ENCODE measurements at places on chromosomes 6 and 20. TPM values are rescaled to one million over a fixed set of nuclear protein-coding genes. Genes with fewer than 3 reads are reported as not detected.

- DNase-seq: peak; percentile 55
Observed at GRCh38 chr6:1400126-1400850, 10.9 kb downstream of the FOXF2 start.

DNA sequence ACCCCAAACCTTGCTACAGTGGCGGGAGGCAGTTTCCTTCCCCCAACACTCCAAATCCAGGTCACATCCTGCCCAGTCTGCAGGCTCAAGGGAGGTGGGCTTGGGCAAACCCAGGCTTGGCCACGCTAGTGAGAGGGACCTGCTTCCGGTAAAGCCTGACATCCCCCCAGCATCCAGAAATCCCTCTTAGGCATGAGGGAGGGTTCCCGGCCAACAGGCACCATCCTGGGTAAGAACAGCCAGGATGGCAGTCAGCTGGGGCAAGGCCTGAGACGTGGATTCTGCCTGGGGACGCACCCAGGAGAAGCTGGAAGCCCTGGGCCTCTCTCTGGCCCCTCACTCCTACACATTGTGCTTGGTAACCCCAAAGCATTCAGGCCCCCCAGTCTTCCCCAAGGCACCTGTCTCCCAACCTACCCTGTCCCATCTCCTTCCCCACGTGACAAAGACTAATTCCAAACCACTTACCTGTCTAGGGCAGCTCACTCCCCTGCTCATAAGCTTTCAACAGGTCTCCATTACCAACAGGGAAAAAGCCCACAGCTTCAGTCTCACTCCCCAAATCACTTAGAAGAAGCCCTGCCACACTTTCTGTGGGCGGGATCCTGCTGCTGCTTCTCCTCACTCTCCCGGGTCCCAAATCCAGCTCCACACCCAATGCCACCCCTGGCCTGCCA lies 2.1 kb downstream of the C20orf144 start:
- no peak for DNase-seq

- no peak for DNase-seq
Observed at GRCh38 chr6:164206807-164207423, 792.4 kb downstream of the QKI start.

- DNase-seq: no peak
Observed at GRCh38 chr20:56249244-56249955, 868 bp downstream of the MC3R start.

DNA sequence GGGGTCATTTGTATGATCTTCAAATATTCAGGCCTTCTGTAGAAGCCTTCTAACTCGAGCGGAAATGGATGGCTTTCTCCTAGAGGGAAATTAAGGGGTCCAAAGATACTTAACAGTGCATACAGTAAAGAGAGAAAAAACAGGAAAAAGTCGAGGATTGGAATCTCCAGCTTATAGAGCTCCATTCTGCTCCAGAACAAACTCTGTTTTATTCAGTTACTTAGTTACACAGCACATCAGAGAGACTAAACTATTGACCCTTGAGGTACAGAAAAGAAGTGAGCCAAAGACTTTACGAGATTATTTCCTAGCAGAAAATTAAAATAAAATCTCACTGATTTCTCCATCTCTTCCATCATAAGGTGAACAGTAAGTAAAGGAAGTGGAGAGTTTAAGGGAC lies 43.8 kb upstream of the DSE start:
- DNase-seq: no peak

- DNase-seq: no peak
Observed at GRCh38 chr6:63764318-63764916, 128.8 kb downstream of the PHF3 start.

- DNase-seq: no peak
Observed at GRCh38 chr6:137171053-137171374, 2.4 kb downstream of the IL22RA2 start.

GRCh38 chr20:64166721-64167615 lies 2.7 kb downstream of the MYT1 start:
- DNase-seq: no peak

DNA sequence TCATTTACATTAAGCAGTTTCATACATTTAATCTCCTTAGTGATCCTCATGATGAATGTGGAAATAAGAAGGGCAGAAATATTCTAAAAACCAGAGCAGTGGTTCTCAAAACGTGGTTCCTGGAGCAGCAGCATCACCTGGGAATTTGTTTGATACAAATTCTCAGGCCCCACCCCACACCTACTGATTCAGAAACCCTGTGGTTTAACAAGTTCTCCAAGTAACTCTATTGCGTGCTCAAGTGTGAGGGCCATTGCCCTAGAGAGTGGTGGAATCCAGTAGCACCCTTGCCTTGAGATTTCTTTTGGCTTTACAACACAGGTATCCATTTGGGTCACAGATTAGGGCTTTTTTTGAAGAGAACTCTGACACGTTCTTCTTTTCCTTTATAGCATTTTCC lies 354.6 kb upstream of the FLRT3 start:
- DNase-seq: no peak

DNA sequence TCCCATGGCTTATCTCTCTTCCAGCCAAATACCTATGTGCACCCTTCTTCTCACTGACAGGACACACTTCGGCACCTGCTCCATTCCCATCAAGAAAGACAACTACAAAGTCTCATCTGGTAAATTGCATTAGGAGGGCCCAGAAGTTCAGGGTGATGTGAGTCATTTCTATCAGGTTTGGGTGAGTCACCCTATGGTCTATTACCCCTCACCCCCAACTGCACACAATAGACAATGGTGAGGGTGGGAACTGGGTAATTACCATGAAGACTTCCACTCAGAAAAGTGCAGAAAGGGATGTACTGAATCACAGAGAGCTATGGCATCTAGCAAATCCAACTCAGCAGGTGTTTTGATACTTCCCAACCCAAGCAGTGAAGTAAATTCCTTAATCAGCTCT lies 54.8 kb downstream of the OPN5 start:
- DNase-seq: no peak

DNA sequence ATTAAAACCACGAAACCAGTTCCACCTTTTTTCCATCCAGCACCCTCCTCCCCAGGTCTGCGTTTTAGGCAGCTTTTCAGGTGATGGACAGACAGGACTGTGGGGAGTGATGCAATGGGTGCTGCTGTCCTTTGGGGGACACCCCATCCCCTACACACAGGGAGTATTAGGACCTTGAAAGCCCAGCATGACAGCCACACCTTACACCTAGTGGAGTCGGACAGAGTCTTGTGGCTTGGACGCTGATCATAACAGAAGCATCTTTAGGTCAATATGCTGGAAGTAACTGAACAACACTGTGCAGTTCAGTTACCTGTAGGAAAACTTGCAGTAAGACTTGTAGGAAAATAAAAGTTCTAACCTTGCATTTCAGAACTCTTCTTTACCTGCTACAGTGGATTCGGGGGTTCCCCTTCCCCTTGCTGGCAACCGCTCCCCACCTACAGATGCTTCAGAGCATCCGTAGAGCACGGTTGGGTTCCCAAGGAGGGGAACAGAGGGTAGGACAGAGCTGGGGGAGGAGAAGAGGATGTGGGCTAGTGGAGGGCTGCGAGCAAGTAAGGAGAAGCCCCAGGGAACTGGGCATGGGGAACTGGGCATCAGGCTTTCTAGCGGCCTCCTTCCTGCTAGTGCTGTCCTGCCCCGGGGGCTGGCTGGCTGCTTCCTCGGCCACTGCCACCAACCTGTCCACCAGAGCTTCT lies 31.7 kb downstream of the PLEKHG1 start:
- no peak for DNase-seq

GRCh38 chr6:32937230-32937633 lies 3.6 kb downstream of the HLA-DMB start:
- no peak for DNase-seq

DNA sequence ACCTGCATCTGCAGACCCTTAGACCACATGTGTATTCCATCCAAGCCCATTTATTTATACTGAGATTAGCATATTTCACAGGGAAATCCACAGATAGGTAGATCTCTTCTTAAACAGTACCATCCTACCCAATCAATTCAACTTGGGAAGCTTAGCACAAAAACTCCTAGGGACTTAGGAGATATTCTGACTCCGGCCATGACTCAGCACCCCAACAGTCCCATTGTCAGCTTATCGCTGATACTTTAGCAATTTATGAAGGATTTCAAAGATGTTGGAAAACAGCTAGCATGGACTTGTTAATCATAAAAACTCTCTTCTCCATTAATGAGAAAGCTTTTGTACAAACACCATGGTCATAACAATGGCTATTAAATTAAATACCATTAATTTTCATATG lies 236.2 kb upstream of the PREP start:
- no peak for DNase-seq

DNA sequence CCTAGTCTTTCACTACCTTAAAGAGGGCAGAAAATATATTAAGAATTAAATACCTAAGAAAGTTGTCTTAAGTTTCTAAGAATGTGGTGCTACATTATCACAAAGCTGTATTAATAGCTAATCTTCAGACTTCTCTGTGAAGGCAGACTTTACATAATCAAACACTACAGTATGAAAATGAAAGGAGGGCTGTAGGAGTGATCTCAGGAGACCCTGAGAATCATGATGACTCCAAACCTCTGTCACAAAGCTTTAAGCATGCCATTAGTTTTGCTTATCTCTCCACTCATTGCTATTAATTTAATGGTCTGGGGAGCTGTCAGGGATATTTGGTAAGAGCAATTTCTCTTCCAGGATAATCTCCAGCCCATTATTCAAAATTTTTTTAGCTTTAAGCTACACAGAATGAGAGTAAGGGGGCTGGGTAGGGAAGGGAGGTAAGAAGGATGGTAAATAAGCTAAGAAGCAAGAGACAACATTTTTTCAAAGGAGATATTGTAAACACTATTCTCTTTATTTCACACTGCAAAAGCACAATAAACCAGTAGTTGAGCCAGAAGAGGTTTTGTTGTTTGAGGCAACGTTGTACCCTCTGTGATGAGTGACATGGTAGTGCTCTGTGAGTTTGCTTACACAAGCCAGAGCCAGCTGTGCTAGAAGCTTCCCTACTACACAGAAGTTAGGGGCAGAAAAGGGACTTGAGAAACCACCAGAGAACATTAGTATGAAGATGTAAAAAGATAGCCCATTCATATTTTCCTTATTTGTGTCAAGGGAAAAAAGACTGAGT lies 258.8 kb downstream of the GMDS start:
- no peak for DNase-seq

GRCh38 chr6:158703837-158704822 lies 54.3 kb downstream of the SYTL3 start:
- DNase-seq: peak; percentile 92

GRCh38 chr6:37731371-37731770 lies 33.7 kb upstream of the MDGA1 start:
- DNase-seq: no peak

- no peak for DNase-seq
Observed at GRCh38 chr6:44933108-44933507, 395.0 kb upstream of the RUNX2 start.

DNA sequence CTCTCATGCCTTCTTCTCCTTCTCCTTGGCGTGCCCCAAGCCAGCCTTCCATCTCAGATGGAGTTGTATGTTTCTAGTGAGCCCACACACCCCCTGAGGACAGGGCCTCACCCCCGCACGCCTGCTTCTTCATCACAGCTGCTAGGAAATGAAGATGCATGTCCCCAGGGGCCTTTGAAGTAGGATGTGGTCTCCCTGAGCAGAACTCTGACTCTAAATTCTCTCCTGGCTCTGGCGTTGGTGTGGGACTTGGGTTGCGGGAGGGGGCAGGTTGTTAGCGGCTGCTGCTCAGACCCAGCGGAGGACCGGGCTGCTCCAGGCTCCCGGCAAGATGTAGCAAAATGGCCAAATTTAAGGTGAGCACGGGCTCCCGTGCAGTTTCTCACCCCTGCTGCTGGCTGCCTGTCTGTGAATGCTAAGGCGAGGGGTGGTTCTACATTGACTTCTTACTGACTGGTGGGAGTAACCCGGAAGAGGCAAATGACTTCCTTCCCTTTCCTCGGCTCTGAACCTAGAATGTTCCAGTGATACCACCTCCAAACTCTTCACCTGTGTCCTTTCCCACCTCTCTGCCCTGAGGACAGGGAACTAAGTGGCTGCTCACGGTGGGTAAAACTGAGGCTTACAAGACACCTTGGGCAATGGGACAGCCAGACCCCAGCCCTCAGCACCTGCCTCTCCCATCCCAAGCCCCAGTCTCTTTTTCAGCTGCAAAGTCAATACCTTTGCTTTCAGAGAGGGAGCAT lies 8.8 kb downstream of the SYNJ2 start:
- DNase-seq: no peak

DNA sequence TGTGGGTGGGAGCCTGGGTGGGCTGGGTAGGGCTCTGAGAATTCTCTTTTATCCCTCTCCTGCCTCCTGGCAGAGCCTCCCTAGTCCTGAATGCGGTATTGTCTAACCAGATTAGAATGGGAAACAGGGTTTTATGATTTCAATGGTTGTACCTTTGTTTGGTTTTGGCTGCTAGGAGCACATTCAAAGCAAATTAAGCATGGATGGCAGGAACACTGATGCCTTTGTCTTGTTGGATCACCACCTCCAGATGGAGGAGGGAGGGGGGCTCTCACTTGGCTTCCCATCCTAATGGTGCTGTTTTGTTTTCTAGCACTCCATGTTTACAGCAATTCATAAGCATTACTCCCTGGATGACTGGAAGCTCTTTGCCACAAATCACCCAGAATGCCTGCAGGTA lies 11.6 kb downstream of the GMPR start:
- no peak for DNase-seq

- DNase-seq: no peak
Observed at GRCh38 chr6:133973109-133973971, 20.3 kb downstream of the TBPL1 start.

Gene TNFRSF21
- total RNA-seq: 3.5 TPM

Gene SLC17A1
- not detected for total RNA-seq

Gene LINC00237
- not detected for total RNA-seq

Gene CYP39A1
- total RNA-seq: 5.9 TPM

Gene LAMP5
- total RNA-seq: 0.22 TPM

Gene CUTA
- 94.6 TPM for total RNA-seq

Gene TRIM10
- 0.08 TPM for total RNA-seq

Gene DEFB128
- total RNA-seq: not detected

Gene TMEM14C
- total RNA-seq: 112 TPM

Gene SLC26A8
- 0.13 TPM for total RNA-seq

Gene AGPAT1
- 47.2 TPM for total RNA-seq

Gene MOXD1
- 1.6 TPM for total RNA-seq

All from cardiac septum (tissue), 1 donor.